ENCODE measurements at places on chromosomes 5 and 9.

DNA sequence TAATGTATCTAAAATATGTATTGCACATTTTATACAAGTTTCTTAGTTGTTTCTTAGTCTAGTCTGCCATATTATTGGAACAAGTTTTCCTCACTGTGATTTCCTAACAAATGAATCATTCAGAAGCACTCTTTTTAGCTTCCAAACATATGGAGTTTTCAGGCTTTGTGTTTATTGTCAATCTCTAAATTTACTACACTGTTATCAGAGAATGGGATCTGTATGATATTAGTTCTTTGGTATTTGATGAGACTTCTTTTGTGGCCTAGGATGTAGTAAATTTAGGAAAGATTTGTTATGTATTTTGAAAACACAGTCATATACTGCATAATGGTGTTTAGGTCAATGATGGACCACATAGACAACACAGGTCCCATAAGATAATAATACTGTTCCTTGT lies 25.7 kb downstream of the SREK1IP1 start:
- DNase-seq: no peak

DNA sequence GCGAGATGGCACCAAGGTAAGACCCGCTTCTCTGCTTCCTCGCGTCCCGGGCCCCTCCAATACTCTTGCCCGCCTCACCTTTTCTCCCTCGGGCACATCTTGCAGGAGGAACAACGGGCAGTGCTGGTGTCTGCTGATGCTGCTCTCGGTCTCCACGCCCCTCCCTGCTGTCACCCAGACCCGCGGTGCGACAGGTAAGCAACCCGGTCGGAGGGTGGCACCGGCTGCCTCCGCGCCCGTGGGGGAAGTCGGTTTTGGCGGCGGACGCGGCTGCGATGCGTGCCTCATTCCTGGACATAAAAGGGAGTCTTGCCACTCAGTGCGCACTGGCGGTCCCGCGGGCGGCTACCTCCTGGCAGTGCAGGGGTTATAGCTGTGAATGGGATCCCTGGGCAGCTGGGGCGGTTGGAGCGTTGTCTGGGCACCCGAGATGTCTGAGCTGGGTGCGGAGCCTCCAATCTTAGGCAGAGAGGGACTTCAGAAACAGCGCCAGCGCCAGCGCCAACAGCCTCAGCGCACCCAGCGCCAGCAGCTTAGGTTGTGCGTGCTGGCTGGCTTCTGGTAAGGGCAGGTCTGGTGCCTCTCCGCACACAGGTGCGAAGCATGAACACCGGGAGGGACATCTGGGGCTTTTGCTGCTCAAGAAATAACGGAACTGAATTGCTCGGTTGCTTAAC lies 488 bp downstream of the COL15A1 start:
- DNase-seq: peak; percentile 6

- no peak for DNase-seq
Observed at GRCh38 chr5:107523029-107523680, 147.6 kb downstream of the EFNA5 start.

DNA sequence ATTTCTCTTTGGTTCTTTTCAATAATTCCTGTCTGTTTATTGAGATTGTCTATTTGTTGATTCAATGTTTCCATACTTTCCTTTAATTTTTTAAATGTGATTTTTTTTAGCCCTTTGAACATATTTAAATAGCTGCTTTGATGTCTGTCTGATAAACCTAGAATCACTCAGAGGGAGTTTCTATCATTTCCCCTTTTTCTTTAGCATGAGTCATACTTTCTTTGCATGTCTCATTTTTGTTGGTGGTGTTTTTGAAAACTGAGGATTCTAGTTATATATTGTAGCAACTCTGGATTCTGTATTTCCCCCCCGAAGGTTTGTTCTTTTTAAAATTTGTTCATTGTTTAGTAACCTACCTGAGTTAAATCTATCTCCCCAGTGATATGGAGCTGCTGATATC lies 24.2 kb upstream of the ZNF618 start:
- no peak for DNase-seq

GRCh38 chr5:111518777-111519176 lies 6.4 kb upstream of the STARD4 start:
- no peak for DNase-seq

DNA sequence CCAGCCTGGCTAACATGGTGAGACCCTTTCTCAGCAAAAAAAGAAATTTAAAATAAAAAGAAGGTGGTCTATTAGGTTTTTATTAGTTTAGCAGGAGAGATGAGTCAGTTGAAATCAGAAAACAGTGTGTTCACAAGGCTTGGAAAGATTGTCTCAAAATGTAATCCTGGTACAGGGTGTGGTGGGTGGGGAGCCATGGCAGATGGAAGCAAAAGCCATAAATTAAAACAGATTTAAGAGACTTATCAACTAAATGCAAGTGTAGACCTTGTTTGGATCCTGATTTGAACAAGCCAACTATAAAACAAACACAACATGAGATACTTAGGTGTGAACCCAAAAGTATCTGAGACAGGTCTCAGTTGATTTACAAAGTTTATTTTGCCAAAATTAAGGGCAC lies 42.8 kb upstream of the KLF9 start:
- no peak for DNase-seq

DNA sequence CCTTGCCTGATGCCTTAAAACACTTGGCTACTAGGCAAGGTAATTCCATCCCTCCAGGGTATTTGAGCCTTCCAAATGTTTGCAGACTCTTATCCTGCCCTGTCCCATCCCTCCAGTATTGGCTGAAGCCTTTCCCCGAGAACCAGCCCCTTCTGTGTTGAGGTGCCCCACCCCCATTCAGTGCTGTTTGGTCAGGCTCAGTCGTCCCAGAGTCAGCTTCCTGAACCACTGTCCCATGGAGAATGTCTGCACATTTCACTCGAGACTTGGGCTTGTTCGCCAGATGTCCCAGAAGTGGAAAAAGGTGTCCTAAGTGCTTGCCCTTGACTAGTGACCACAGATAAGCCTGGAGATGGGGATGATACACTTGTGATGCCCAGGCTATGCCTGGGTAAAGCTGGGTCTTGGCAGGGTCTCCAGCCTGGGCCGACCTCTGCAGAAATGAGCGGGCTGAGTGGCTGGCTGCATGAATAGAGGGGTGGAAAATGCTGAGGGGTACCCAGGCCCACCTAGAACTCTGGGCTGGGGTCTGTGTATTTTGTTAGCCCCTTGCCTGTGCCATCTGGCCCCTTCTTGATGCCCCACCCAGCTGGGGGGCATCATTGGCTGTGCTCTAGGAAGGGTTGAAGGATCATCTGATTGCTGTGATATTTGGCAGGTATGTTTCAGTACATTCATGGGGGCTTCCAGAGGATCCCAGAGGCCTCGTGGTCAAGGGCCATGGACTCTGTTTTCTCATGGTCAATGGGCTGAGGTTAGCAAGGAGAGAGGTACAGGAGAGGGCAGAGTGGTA lies 178.4 kb downstream of the MACROH2A1 start:
- no peak for DNase-seq

GRCh38 chr9:37405764-37406380 lies 16.6 kb upstream of the GRHPR start:
- DNase-seq: no peak

DNA sequence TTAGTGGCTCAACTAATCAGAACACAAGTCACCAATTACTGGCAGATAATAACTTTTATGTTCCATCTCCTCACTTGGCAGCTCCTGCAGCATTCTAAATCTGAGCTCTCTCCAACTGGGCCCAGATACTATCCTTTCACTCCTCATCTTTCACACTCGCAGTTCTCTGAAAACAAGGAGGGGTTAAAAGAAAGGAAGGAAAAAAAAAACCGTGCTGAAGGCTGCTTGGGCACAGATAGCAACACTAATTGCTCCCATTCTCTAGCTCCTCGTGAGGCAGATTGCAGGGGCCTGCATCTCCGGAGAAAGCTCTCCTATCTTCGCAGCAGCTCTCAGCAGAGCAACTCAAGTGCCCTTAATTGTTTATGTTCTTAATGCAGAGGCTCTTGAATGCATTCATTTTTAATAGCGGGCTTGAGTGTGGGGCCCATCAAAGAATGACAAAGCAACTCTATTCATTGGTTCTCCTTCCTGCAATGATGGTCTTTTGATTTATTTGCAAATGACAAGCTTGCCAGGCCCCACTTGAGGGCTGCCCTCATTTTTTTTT lies 23.9 kb downstream of the TLE1 start:
- DNase-seq: no peak

- DNase-seq: no peak
Observed at GRCh38 chr9:112507001-112507680, 20.5 kb downstream of the KIAA1958 start.

Measured in Calu3 (cell line).